ENCODE measurements at places on chromosomes 13 and 19.
A peak's percentile ranks its signal among the peaks of the same experiment; 100 is the strongest.

- DNase-seq: no peak
Observed at GRCh38 chr19:41452584-41453275, 9.8 kb downstream of the ERICH4 start.

DNA sequence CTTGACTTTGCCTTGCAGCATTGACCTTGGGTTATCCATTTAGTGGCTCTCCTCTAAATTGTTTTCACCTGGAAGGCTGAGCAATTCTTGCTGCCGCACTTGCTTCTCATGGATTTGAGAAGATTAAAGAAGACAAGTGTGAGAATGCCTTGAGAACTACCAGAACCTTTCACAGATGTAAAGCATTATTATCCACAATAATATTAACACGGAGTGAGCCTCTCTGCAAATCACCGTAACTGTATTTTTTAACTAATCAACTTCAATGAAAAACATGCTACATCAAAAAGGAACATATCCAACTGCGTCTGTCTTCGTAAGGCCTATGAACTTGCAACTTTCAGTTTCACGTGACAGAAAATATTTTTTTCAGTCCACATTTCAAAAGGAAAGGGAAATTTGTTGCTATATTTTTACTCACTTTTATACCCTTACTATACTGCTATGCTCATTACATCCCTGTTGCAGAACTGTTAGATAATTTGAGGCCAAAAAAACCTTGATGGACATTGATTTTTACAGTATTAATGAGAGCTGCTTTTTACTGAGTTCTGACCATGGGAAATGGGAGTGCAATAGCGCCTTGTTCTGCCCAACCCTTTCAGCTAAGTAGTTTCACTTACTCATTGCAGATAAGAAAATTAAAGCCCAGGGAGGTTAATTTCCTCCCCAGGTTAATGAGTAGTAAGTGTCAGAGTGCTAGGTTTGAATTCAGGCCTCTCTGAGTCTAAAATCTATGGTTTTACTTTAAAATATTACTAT is 93.8 kb upstream of the RAP2A start:
- no peak for DNase-seq

DNA sequence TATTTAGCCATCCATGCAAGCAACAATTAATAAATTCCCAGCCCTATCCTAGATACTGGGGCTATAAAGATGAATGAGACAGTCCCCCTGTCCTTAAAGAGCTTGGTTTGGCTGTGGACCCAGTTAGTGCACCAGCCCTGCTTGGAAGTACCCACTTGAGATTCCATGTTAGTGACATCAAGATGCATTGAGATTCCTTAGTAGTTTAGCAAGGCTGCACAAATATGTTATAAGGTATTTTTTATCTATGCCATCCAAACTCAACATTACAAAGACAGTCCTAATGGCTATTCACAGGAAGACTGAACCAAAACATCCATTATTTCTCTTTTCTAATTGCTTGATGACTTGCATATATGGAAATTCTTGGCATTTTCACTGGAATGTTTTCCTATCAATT is 48.8 kb upstream of the RAP2A start:
- DNase-seq: no peak

- DNase-seq: no peak
Observed at GRCh38 chr19:33304760-33305647, 2.7 kb upstream of the CEBPA start.

- DNase-seq: peak; percentile 66
Observed at GRCh38 chr19:15551293-15552004, 43.1 kb downstream of the CYP4F22 start.

DNA sequence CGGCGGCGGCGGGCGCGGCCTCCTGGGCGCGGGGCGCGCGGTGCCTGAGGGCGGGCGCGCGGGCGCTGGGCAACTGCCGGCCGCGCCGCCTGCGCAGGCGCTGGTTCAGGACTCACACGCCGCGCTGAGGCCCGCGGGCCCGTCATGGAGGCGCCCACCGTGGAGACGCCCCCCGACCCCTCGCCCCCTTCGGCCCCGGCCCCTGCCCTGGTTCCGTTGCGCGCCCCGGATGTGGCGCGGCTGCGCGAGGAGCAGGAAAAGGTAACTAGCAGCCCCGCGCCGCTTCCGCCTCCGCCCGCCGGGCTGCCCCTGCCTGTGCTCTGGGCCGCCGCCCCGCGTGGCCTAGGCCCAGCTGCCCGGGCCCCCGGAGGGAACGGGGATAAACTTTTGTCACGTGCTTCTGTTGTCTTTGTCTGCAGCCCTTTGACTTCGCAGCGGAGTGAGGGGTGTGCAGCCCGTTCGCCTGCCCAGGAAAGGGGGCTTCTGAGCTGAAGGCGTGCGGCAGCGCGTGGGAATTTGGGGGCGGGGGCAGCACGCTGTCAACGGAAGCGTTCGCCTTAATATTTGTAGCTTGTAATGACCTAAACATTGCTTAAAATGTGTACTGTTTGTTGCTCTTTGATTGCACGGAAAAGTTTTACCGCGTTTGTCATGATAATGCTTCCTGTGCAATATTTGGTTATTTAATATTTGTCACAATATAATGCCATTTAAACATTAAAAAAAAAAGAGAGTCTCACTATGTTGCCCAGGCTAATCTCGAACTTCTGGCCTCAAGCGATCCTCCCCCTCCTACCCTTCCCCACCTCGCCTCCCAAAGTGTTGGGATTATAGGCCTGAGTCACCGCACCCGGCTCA is 594 bp downstream of the URI1 start:
- DNase-seq: peak; percentile 78

GRCh38 chr13:80083081-80083852 is 257.7 kb downstream of the SPRY2 start:
- DNase-seq: no peak

GRCh38 chr19:28221736-28222135 is 991.2 kb downstream of the UQCRFS1 start:
- DNase-seq: no peak

DNA sequence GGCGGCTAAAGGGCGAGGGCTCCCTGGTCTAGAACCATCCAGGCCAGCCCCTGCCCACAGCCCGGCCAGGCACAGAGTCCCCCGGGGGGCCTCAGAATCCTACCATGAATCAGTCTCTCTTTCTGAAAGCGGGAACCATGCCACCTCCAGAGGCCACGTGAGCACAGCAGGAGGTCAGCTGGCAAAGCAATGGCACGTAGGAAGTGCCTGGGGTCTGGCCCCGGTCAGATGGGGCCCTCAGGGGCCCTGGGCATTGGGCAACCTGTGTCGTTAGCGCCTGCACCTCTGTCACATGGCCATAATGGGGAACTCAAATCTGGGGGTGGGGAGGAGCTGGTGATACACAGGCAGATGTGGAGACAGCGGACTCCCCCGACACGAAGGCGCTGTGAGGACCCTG is 8.8 kb downstream of the MFSD12 start:
- DNase-seq: no peak

DNA sequence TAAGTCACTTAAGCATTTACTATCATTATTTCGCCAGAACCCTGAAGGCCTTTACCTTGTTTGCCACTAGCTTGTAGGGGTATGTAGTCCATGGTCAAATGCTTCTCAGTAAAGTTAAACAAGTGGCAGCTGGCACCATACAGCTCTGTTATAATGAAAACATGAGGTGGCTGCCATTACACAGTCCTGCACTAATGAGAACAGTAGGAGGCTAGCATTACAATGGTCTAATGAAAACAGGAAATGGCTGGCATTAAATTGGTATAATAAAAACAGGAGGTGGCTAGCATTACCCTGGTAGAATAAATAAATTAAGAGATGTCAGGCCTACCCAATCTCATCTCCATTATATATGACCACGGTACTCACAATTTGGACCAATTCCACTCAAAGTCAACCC is 107.5 kb downstream of the PCDH17 start:
- no peak for DNase-seq

DNA sequence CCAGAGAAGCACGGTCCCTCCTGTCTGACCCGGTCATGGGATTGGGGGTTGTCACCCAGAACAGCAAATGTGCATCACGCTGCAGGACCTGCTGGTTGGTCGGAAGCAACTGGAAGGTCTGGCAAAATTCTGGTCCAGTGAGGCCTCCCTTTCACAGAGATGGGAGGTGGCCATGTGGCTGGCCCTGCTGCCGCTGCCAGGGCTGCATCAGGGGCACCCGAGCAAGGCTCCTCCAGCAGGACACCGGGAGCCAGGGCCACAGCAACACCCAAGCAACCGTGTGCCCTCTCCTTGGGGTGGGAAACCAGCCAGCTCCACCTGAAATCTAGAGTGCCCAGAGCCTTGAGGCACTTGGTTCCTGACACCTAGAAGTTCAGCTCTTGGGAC is 11.5 kb upstream of the GAS6 start:
- no peak for DNase-seq

GRCh38 chr19:11580116-11580515 is 2.7 kb upstream of the ACP5 start:
- no peak for DNase-seq

GRCh38 chr13:43094901-43095300 is 71.5 kb downstream of the DNAJC15 start:
- no peak for DNase-seq

- DNase-seq: no peak
Observed at GRCh38 chr13:32232263-32232662, 82.9 kb downstream of the ZAR1L start.

DNA sequence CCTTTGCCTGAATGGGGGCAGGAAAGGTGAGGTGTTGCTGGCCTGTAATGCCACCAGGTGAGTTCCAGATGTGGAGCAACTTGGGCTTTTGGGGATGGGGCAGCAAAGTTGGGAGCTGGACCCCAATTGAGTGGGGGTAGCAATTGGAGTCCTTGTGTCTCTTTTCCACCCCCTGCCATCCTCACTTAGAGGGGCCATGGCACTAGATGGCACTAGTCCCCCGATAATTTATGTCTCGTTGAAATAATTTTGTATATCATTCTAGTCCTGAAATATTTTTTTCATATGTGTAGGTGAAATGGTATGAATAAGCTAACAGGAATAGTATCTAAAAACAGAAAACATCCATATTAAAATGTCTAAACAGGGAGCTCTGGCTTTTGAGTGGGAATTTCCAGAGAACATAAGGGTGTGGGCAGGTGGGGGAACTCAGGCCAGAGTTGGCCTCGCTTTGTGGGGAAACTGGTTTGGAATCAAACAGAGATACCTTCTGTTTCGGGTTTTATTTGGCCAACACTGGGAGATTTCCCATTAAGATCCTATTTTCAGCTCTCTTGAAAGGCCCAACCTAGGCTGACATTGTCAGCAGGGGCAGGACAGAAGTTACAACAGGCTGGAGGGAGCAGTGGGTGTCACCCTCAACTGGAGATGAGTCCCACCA is 3.4 kb downstream of the ZNF576 start:
- no peak for DNase-seq

DNA sequence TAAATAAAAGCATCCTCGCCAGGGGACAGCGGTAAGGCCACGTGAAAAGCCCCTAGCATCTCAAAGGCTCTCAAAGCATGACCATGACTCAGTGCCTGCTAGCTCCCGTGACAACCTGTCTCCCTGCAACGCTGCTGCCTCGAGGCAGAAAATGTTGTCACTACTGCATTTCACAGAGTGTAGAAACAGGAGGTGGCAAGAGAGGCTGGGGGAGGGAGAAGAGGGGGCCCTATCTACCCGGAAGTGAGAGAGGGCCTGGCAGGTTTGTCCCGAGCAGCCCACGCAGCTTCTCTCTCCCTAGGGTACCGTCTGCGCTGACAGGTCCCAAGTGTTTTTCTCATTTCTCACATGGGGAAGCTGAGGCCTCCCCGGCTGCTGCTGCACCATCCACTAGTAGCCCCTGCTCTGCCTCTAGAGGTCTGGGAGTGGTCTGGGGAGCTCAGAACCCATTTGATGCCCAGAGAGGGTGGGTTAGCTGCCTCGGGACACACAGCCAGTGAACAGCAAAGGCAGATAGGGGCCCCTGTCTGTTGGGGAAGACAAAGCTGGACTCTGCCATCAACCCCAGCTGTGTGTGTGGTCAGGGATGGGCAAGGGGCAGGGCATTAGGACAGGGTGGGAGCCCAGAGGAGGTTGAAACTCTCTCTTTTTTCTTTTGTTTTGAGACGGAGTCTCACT is 3.7 kb downstream of the TINCR start:
- DNase-seq: no peak

DNA sequence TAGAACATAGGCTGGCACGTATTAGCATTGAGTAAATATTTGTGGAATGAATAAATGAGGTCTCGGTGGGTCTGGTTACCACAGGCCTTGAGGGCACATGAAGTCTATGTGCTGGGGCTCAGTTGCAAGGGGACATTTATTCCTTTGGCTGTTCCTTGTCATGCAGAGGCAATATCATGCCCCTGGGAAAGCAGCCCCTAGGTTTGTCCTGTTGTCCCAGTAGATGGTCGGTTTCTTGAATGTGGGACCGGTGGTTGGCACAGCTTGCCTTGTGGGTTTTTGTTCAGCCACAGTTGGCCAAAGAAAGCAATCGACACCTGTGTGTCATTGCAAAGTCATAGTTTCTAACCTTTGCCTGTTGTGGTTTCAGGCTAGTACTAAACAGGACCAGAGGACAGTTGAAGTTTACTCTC is 24.7 kb upstream of the GPR183 start:
- DNase-seq: no peak

- no peak for DNase-seq
Observed at GRCh38 chr13:102318233-102318632, 83.6 kb downstream of the FGF14 start.

DNA sequence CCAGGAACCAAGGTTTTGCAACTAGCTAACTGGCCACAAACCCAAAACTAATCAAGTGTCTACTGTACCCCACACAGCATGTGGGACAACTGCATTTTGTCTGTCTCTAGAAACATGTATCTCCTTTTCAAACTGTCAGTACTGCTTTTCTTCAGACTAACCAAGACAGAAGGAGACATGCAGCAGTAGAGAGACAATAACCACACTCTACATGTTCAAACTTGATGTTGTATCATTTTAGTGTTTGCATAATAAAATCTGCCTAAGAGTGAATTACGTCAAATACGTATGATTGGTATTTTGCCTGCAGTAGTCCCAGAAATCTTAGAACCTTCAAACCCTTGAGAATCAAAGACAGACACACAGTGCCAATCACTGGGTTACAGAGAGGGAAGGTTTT is 22.0 kb upstream of the FREM2 start:
- DNase-seq: no peak

DNA sequence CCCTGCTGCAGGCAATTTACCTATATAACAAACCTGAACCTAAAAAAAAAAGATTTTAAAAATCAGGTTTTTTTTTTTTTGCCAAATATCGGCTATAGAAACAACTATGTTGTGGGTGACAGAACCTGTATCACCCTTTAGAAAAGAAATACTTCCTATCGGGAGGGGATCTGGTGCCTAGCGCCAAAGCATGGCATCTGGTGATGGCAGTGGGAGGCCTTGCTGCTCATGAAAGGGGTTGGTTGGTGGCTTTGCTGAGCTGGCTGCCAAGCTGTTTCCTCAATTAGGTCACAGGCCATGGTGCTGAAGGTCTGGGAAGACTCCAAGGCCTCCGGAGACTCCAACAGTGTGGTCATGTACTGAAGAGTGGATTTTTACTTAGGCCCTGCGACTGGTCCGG is 328.5 kb downstream of the KLF5 start:
- no peak for DNase-seq

Measured in activated naive CD4-positive, alpha-beta T cell treated with anti-CD3 and anti-CD28 coated beads, Interleukin-2, amount 50 U/mL, for 16 hours (primary cell).